Neural cell (in vitro differentiated cells): ENCODE measurements at places on chromosomes 5 and 9. TPM values are rescaled to one million over a fixed set of nuclear protein-coding genes. Genes with fewer than 3 reads are reported as not detected.

Gene TMEFF1
- 273 and 295 TPM in 2 replicates for polyA plus RNA-seq

Gene TAF11L12
- polyA plus RNA-seq, result not detected in 2 replicates

Gene GRM6
- not detected in 2 replicates for polyA plus RNA-seq

Gene SLCO6A1
- polyA plus RNA-seq, result not detected in 2 replicates

Gene SRA1
- 73.5 and 76.2 TPM in 2 replicates for polyA plus RNA-seq

Gene CYFIP2
- polyA plus RNA-seq, result 59.7 and 65.1 TPM in 2 replicates

Gene ROPN1L
- polyA plus RNA-seq, result 0.52 and 4.3 TPM in 2 replicates

Gene FAM221B
- 0.09 TPM in 1 of 2 replicates, not detected in the other for polyA plus RNA-seq

Gene GLRA1
- polyA plus RNA-seq, result not detected in 2 replicates

Gene NIPAL4
- not detected in 2 replicates for polyA plus RNA-seq

Gene FGD3
- polyA plus RNA-seq, result 8.3 and 9.3 TPM in 2 replicates

Gene ISL1
- 27.6 and 33.6 TPM in 2 replicates for polyA plus RNA-seq

Gene IFNE
- polyA plus RNA-seq, result not detected in 2 replicates

Gene DCTN4
- polyA plus RNA-seq, result 117 and 135 TPM in 2 replicates

Gene ZBTB5
- polyA plus RNA-seq, result 21.0 and 23.6 TPM in 2 replicates

Gene SPINK7
- polyA plus RNA-seq, result not detected in 2 replicates

Gene B4GALT7
- 60.2 and 66.1 TPM in 2 replicates for polyA plus RNA-seq

Gene CARD9
- 0.52 and 0.77 TPM in 2 replicates for polyA plus RNA-seq

Gene SPATA31A3
- polyA plus RNA-seq, result not detected in 2 replicates

Gene SLC45A2
- 1.2 and 6.2 TPM in 2 replicates for polyA plus RNA-seq

Gene CCNI2
- polyA plus RNA-seq, result not detected in 2 replicates

Gene IL5
- polyA plus RNA-seq, result not detected in 2 replicates

Gene CARD6
- polyA plus RNA-seq, result 0.06 TPM in 1 of 2 replicates, not detected in the other

Gene CD14
- 1.5 TPM in 1 of 2 replicates, not detected in the other for polyA plus RNA-seq
